ENCODE measurements at places on chromosomes 3 and 15.
A peak's percentile ranks its signal among the peaks of the same experiment; 100 is the strongest.

GRCh38 chr3:171644681-171645080 is 165.6 kb downstream of the PLD1 start:
- DNase-seq = no peak

- DNase-seq = no peak
These were observed 233.9 kb upstream of the CADM2 start for GRCh38 chr3:84724877-84725276.

GRCh38 chr3:59191651-59192050 is 141.8 kb upstream of the CFAP20DC start:
- DNase-seq = no peak

DNA sequence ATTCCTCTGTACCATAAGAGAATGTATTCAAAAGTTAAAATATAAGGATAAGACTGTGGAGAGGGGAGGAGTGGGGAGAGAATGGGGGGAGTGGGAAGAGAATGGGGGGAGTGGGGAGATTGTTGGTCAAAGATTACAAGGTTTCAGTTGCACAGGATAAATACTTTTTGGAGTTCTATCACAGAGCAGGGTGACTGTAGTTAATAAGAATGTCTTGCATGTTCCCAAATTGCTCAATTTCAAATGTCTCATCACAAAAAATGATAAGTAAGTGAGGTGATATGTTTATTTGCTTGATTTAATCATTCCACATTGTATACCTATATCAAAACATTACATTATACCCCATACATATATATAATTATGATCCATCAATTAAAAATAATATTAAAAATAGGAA is 23.0 kb upstream of the MEF2A start:
- DNase-seq = no peak

DNA sequence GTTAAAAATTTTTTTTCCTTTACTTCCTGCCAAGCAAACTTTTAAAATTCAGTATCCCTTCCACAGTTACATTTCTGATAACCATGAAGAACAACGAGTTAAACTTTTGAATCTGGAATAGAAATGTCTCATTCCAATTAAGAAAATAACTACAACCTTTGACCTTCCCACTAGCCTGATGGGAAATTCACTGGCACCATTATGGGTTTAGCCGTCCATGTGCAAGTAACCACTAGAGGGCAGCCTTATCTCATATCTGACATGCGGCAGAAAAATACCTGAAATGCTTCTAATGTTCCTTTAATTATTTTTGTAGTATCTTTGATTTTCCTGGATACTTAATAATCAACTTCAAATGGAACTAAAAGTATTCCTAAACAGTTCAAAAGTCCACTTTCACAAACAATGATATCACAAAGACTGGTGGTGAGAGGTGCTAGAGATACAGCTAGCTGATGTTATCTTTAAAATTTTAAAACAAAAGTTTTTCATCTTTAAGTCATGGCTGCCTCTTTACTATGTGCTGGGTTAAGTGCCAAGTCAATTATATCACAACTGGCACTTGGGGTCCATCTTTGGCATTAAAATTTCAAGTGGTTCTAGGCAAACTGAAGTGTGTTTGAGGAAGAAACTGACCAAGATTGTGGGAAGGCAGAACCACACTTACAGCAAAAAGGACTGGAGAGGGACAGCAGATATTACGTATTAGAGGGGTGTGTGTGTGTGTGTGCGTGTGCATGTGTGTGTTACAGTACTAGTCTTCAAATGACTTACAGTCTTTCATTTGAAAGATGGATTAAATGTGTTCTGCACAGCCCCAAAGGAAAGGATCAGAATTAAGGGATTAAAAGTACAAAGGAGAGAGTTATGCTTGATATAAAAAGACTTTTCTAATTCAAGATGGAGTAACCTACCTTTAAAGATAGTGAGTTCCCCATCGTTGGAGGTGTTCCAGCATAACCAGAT is 107.1 kb upstream of the ICE2 start:
- DNase-seq = peak; percentile 13

GRCh38 chr3:18066899-18067582 is 324.6 kb upstream of the TBC1D5 start:
- no peak for DNase-seq

DNA sequence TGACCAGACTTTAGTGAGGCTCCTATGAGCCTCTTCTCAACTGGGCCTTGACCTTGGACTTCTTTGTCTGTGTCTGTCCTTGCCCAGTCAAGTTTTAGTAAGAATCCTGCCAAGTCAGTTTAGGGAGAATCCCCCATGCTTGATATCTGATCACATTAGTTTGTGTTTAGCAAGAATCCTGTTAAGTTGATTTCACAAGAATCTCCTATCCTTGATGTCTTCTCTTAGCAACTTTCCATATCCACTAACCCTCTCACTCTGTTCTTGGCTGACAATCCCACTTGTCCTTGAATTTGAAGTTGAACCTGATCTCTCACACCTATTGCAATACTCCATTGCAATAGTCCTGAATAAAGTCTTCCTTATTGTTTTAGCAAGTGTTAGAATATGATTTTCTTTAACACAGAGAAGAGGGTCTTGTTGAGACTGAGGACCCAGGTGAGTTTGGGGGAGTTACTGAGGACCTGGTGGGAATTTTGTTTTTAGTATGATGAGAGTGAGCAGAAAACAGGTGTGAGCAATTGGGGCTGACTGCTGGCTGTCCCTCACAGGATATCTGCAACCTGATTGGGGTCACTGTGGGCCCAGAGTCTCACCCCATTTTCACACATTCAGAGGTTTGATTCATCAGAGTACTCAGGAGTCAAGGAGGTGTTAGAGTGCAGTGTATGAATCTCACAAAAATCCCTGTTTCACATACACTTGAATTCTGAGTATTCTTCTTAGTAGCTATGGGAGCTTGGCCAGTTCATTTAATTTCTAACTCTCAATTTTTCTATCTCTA is 39.9 kb upstream of the TNFAIP8L3 start:
- DNase-seq = no peak

GRCh38 chr3:123006609-123007008 is 21.0 kb downstream of the SEMA5B start:
- DNase-seq = no peak

Measured in NCI-H2107 (cell line).